Right atrium auricular region (tissue), 2 donors: ENCODE measurements at places on chromosomes 5 and 9. TPM values are rescaled to one million over a fixed set of nuclear protein-coding genes. Genes with fewer than 3 reads are reported as not detected.

The IL13 gene
- total RNA-seq = not detected

The PCA3 gene
- total RNA-seq = not detected

The CCDC171 gene
- total RNA-seq = 1.4 TPM

DNA sequence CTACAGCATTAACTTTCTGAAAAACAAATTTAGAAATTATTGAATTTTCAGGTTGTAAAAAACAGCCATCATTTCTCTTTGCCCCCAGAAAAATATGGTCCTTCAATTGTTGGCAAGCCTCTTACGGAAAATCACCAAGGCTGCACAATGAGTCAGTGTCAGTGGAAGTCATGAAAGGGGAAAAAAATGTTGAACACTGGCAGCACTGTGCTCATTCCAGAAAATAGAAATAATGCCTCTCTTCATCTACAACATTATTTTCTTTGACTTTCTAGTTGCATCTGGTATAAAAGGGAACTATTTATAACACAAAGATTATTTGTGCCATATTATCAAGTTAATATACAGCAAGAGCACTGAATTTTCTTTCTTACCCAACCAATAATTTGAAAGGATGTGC, 26.7 kb upstream of the STK32A start:
- DNase-seq = no peak

GRCh38 chr5:67195406-67196275, 958 bp downstream of the CD180 start:
- no peak for DNase-seq

- DNase-seq = peak; percentile 63
Observed at GRCh38 chr5:76851728-76852369, 2.0 kb downstream of the S100Z start.

DNA sequence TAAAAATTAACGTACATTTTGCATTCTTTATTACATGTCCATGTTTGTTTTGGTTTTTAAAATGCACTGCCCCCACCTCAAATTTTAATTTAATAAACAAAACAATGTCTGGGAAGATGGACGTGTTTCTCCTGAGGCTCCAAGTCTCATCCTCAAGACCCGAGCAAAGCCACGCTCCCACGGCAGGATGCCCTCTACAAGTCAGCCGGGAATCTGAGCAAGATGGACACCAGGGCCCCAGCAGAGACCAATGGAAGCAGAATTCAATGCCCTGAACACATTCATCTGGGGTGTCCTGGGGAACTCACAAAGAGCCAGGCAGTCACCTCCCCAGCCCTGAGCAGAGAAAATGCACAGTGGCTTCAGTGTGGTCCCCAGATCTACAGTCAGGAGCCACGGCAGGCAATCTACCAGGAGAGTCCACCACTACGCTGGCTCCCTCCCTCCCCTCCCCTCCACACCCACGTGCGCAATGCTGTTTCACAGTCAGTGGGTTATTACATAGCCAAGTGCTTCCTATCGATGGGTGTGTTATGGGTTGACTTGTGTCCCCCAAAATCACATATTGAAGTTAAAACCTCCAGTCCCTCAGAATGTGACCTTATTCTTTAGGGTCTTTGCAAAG, 129.8 kb downstream of the ROR2 start:
- no peak for DNase-seq

DNA sequence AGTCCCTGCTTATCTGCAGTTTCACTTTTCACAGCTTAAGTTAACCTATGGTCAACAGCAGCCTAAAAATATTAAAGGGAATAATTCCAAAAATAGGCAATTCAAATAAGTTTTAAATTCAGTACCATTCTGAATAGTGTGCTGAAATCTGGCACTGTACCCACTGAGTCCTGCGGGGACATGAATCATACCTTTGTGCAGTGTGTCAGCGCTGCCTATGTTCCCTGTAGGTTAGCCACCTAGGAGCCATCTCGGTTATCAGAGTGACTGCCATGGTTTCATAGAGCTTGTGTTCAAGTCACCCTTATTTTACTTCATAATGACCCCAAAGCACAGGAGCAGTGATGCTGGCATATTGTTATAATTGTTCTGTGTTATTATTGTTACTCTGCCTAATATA, 139.9 kb downstream of the GPBP1 start:
- DNase-seq = no peak

The RASA1 gene
- total RNA-seq = 15.7 TPM

The GZMA gene
- not detected for total RNA-seq

The CDKN2A gene
- not detected for total RNA-seq

The PTPN3 gene
- 6.9 TPM for total RNA-seq

The ANKRD18B gene
- total RNA-seq = 0.11 TPM

DNA sequence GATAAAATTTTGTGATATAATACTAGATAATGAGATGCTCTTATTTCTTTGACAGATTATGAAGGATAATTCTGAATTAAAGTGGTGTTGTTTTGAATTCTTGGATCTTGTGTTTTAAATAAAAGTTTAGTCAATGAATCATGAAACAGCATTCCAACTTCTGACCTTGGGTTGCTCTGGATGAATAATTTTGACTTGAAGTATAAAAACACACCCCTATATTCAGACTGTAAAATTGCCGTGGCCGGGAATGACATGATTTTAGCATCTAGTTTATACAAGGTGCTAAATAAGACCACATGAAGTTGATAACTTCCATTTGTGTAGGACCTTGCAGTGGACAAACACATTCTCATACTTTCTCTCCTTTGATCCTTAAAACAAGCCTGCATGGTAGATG, 67.2 kb upstream of the DAP start:
- DNase-seq = no peak

DNA sequence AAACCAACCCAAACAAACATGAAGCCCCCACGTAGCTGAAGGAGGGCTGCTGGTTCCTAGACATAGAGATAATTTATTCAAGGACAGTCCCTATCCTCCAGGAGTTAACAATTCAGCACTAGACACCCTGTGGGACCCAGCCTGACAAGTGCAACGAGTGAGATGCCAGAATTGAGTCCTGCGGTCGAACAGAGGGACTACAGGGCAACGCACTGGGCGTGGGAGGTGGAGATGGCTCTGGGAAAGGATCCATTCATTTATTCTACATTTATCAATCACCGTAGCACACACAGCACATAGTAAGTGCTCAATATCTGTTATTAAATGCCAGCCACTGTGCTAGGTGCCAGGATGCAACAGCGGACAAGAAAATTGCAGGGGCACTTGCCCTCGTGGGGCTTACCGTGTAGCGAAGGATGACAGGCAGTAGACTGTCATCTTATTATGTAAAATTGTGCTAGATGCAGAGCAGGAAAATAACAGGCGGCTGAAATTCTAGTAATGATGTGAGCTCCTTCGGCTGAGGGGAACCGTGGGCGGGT, 855 bp upstream of the ARHGAP26 start:
- DNase-seq = no peak

DNA sequence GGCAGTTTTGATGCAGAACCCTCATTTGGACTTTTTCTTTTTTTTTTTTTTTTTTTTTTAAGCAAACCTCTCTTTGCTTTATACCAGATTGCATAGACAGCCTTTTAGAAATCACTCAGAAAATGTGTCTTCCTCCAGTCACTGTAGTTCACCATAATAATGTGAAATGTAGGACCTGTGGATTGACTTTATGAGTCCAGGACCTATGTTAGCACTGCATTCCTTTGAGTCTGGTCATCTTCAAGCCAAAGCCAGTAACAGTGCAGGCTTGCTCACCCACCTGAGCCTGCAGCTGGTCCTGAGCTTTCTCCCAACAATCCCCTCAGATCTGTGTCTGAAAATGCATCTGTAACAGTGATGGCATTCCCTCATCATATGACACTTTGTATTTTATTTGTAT, 110.7 kb upstream of the NFIL3 start:
- no peak for DNase-seq

GRCh38 chr9:136610426-136610825, 52.3 kb upstream of the EGFL7 start:
- no peak for DNase-seq

- no peak for DNase-seq
Observed at GRCh38 chr5:158560170-158560569, 539.5 kb downstream of the EBF1 start.

GRCh38 chr5:118506217-118506852, 482.0 kb downstream of the DTWD2 start:
- DNase-seq = no peak

DNA sequence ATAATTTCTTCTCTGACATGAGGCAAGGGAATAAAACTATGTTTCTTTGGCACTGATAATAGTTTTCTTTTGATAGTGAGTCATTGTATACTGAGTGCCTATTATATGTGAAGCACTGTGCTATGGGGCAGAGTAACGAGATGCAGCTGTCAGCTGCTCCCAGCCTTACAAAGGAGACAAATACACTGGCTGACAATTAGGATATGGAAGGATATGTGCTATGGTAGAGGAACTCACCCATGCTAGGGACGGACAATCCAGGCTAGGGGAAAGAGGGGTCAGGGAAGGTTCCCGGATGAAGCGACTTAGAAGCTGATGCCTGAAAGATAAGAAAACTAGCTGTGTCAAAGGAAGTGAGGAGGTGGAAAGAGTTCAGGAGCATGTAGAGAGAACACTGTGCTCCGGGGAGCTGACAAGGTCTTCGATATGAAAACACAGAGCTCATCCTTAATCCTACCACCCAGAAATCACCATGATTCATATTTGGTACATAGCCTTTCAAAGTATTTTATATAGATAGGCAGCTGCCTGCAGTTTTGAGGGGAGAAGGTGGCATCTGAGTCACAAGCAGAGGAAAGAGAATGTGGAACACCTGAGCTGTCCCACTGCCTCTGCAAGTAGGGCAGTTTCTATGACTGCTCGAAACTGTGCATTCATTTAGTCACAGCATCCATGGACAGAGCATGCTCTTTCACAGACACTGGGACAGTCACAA, 12.1 kb downstream of the BSPRY start:
- DNase-seq = no peak

- peak; percentile 77 for DNase-seq
Observed at GRCh38 chr5:138927979-138928378, 52.8 kb upstream of the LRRTM2 start.

GRCh38 chr5:68295772-68296171, 80.2 kb downstream of the PIK3R1 start:
- no peak for DNase-seq

DNA sequence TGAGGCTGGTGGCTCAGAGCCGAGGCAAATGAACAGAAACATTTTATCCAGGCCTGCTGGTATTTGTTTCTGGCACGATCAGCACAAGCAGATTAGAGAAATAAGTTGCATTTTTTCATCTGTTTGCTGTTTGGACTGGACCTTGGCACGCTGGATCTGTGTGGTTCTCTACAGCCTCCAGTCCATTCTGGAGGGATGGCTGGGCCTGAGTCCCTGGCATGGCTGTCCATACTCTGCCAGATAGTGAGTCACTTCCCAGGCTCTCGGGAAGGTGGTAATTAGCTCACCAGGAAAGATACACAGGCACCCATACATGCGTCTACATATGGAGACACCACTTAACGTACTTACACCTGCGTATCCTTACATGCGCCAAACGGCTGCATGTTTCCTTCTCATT, 78.6 kb downstream of the SPRY4 start:
- DNase-seq = peak; percentile 65

The ENTPD8 gene
- total RNA-seq = not detected

DNA sequence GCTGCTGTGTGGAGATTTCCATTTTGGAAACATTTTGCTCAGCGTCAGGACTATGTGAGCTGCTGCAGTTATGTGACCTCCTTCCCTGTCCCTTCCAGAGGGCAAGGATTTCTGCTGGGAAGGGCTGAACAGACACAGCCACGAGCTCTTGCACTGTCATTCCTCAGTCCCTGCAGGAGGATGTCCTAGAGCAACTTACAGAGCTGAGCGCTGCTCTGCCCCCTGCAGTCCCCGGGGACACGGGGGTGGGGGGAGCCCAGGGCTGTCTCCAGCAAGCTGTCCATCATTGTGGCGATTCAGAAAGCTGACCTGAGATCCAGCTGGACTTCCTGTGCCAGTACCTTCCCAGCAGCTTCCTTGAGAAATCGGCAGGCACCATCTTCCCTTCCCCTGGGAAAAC, 28.0 kb upstream of the MAP1B start:
- no peak for DNase-seq

DNA sequence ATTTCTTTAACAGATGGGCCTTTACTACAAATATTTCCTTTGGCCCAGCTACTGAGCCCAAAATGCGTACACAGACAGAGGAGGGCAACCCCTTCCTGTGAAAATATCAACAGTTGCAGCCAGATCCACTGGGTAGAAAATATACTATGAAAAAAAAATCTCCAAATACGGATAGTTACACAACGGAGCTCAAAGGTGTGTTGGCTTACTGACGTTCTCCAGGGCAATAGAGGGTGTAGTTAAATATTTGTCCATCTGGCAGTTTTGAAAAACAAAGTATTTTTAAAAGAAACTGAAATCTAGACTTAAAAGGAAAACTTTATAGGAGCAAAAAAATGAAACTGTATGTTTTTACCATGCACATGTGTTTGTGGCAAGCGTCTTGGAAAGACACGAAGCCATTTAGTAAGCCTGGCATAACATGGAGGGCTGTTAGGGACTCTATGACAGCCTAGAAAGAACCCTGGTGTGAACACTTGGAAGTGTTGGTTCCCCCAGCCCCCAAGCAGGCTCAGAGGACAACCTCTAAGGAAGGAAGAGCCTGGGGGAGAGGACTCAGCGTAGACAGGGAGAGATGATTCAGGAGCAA, 157.8 kb upstream of the TRPM3 start:
- DNase-seq = no peak

- no peak for DNase-seq
Observed at GRCh38 chr5:140609126-140609525, 23.8 kb downstream of the CD14 start.

The CBY3 gene
- not detected for total RNA-seq

The SH3TC2 gene
- total RNA-seq = 4.7 TPM

GRCh38 chr9:126754436-126755316, 50.2 kb upstream of the ZBTB43 start:
- DNase-seq = no peak

GRCh38 chr9:80699511-80699998, 989.8 kb downstream of the TLE1 start:
- no peak for DNase-seq

- DNase-seq = no peak
Observed at GRCh38 chr5:24668050-24668449, 23.3 kb upstream of the CDH10 start.

DNA sequence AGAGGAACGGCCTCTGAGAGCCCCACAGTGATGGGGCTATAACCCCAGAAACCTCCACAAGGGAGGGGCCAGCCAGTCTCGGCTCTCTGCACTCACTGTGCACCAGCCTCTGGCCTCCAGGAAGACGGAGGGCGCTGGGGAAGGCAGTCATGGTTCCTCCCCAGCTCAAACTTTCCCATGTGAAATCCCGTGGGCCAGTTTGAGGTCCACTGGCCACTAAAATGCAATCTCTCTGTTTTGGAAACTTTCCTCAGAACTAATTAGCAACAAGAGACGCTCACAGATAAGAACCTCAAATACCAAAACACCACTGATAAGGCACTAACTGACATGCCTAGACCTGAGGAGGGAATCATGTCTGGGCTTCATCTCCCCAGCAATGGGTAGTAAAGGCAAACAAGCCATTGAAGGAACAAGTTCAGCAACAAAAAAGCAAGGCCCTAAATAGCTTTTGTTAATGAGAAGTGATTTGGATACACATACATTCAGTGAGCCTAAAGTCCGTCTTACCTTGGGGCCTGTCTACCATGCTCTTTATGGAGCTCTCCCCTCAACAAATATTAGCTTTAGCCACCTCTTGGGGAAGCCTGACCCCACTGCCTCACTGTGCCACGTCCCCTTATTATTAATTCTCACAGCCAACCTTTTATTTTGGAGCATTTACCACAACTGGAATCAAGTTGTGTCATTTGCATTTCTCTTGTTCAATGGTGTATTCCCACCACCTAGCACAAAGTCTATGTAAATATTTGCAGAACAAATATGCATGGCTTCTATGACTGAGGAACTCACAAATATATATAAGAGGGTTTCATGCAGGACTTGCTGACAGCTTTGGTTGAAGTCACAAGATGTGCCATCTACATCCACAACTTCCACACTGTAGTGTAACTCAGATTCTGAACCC, 56.1 kb upstream of the GLRX start:
- DNase-seq = no peak

The ACSL6 gene
- 1.6 TPM for total RNA-seq

The FBP2 gene
- total RNA-seq = not detected
